ENCODE measurements at places on chromosomes 4 and X.
A peak's percentile ranks its signal among the peaks of the same experiment; 100 is the strongest.

DNA sequence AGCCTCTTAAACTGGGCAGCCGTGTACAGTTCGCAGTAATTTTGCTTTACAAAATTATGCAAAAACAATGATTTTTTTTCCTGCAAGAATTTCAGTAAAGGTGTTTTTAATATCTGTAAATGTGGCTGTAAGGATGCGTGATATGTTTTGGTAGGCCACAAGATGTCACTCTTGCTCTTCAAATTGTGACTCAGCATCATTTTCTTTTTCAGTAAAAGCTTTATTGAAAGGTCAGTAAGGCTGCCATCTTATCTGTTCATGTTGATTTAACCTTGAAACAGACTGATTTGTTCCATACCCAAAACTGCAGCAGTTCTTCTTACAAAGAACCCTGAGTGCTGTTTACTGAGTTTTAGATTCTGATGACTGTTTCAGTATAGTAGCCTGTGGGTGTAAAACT lies 39.9 kb downstream of the TXLNG start:
- DNase-seq, result no peak

DNA sequence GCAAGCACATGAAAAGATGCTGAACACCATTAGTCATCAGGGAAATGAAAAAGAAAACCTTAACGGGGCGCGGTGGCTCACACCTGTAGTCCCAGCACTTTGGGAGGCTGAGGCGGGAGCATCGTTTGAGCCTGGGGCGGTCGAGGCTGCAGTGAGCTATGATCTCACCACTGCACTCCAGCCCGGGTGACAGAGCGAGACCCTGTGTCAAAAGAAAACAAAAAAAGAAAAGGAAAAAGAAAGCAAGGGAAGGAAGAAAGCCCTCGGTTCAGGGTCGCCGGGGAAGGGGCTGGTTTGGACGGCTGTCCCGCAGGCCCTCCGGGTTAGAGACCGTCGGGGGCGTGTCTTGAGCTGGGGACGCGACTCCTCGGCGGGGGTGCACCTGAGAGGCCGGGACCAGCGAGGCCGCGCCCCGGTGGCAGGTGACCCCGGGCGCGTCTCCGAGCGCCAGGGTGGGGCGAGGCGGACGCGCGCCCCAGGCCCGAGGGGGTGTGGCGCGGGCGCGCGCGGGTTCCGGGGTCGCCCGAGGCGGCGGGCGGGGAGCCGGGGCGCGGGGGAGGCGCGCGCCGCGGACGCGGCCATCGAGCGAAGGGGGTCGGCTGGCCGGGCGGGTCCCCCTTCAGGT lies 478 bp upstream of the PLXNA3 start:
- DNase-seq, result no peak

DNA sequence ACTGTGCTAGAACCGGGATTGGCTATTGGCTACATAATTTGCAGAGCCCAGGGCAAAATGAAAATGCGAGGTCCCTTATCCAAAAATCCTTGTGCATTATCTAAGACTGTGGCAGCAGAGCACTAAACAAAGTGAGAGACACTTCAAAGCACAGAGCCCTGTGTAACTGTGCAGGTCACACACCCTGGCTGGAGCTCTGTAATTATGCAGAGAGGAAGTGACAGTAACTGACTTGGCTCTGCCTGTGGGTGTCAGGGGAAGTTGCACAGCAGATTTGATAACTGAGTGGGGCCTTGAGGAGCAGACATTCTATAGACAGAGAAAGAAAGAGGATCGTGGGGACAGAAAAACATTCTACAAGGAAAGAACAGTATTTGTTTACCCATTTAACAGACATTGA lies 173.5 kb upstream of the FMR1 start:
- DNase-seq, result no peak

GRCh38 chr4:109494563-109494962 lies 60.9 kb downstream of the SEC24B start:
- no peak for DNase-seq

GRCh38 chr4:88900432-88900831 lies 156.6 kb downstream of the FAM13A start:
- peak; percentile 14 for DNase-seq

DNA sequence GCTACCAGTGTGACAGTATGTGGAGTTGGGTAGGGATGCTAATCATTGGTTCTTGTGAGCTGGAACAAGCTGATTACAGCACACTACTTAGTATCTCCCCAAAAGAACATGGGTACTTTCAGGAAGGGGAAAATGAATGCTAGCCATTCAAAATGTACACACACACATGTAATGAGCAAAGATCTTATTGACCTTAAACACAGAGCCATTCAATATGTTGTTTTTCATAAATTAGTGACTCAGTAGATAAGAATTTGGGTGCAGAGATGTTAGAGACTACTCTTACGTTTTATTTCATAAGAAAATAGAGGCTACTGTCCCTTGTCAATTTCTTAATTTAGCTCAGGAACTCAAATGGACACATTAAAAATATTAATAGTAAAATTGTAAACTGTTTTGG lies 509.5 kb upstream of the ATOH1 start:
- DNase-seq, result no peak

- DNase-seq, result no peak
Observed at GRCh38 chrX:98071331-98071730, 1187.6 kb downstream of the RPA4 start.

DNA sequence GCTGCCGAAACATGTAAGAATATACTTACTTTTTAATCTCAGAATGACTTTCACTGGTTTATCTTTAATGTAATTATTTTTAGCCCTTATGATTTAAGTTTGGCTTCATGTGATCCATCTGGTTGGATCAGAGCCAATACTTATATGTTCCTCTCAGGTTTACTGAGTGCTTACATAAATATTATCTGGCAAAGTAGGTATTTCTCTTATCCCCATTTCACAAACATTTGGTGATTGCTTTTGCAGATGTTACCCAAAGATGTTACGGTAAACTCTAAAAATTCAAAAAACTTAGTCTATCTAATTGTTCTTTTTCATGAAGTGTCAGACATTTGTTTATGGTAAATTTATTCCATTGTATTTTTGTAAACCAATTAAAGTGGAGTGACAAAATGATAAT lies 115.0 kb upstream of the TLL1 start:
- DNase-seq, result no peak

GRCh38 chrX:124860736-124861135 lies 458.9 kb upstream of the TEX13C start:
- no peak for DNase-seq

DNA sequence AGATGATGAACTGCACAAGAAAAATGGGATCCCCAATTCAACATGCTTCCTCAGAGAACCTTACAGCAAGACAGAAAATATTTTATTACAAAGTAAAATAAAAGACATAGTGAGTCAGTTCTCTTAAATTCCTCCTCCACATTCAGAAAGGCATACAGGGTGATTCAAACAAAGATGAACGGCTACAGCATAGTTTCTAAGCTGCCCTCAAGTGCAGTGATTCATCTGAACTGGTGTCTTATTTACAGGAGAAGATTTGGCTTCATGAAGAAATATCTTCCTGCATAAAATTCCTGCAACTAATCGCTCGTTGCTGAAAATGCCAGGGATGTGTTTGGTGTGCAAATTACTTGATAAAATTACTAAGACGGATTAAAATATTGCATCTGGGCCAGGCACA lies 103.6 kb downstream of the PRKX start:
- peak; percentile 61 for DNase-seq

GRCh38 chrX:84956304-84956703 lies 47.4 kb upstream of the APOOL start:
- DNase-seq, result no peak

GRCh38 chrX:135985973-135986310 lies 707 bp downstream of the SLC9A6 start:
- no peak for DNase-seq

GRCh38 chr4:2832981-2833670 lies 10.5 kb upstream of the ADD1 start:
- no peak for DNase-seq

DNA sequence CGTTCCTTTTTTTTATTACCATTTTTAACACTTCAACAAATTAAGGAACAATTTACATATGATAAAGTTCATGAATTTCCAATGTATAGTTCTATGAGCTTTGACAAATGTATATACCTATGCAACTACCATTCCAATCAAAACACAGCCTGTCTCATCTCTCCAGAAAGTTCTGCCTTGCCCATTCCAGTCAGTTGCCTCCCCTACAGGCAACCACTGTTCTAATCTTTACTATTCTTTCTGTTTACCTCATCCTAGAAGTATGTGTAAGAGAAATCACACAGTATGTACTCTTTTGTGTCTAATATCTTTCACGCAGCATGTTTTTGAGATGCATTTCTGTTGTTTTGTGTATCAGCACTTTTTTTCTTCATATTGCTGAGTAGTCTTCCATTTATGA lies 224.9 kb downstream of the KIT start:
- no peak for DNase-seq

- DNase-seq, result no peak
Observed at GRCh38 chr4:2248044-2248780, 6.3 kb upstream of the HAUS3 start.

DNA sequence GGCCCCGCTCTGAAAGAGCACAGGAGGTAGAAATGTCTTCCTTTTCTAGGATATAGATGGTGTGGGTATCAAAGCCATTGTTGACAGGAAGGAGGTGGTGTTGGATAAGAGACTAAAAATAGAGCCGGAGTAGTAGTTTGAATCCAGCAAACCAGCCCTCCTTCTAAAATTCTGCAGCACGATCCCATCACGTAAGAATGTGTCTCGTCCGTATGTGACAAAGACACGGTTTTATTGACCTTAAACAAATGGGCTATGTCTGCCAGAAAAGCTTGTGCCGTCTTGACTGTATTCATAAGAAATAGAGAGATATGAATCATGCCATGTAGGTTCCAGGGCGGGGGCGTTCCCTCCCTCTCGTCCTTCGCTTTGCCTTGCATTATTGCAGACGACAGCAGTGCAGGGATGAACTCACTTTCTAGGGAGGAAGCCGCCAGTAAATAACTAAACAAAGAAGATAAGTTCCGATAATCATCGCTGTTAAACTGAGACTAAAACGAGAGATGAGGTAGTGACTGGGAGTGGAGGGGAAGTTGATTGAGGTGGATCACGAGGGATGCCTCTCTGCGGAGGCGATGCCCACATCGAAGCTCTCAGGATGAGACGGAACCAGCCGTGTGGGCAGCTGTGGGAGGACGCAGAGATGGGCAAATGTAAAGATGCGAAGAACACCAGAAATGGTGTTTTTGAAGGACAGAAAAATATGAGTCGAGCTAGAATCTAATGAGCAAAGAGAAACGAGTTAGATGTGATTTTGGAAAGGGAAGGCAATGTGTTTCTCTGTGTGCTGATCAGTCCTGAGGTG lies 3.4 kb downstream of the TENM3 start:
- DNase-seq, result no peak

DNA sequence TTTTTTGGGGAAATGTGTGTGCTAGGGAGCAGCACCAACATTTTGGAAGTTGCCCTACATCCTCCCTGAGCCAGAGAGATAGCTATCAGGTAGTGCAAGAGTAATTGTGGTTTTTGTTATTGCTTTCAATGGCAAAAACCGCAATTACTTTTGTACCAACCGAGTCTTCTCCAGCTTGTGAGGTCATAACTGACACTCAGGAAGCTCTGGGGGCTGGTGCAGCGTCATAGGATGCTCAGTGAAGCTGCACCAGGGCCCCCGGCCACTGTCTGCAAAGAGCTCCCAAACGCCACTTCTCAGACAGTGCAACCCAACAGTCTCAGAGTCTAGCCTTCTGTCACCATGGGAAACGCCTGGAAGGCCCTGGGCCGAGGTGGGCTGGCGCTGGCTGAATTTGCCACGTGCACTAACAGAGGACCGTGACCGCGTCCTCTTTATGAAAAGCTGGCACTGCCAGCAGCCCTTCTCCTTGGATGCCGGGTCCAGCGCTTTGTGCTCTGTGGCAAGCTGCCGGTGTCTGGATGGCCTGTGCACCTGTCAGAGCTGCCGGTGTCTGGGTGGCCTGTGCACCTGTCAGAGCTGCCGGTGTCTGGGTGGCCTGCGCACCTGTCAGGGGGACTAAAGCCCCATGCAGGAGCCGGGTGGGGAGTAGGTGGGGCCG lies 19.4 kb downstream of the SH3TC1 start:
- DNase-seq, result no peak

- peak; percentile 53 for DNase-seq
Observed at GRCh38 chrX:10486373-10486772, 134.0 kb downstream of the MID1 start.

GRCh38 chrX:136028383-136028984 lies 43.2 kb downstream of the SLC9A6 start:
- DNase-seq, result peak; percentile 39

DNA sequence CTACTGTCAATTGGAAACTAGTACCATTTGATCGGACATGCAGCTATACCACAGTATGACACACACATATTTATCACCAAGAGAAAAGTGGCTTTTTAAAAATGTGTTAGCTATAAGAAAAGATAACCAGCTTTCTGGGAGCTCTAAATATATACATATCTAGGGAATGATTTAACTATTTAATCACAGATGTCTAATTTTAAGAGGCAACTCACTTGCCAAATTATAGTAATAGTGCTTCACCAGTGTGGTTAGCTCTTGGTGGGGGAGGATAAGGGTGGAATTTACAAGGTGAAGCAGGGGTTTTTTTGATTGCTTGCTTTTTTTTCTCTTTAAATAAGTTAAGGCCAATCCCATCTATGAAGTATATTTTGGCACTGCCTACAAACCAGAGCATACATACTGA lies 547.7 kb upstream of the DIPK2B start:
- no peak for DNase-seq

DNA sequence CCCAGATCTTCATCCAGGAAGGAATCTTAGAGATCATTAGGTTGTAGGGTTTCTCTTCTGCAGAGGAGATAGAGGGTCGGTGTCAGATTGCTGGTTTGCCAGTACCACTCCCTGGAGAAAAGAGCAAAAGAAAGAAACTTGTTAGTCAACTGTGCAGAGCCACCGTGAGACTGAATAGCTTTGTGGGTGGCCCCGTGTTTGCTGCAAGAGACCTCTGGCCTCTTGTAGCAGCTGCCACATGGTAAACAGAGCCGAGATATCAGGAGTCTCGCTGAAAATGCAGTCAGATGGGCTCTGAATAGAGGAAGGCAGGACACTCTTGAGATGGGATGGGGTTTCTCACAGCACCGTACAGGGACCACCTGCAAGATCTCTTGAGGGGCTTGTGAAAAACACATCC lies 149.7 kb downstream of the PTTG2 start:
- no peak for DNase-seq

GRCh38 chr4:1537410-1538095 lies 131.3 kb upstream of the NKX1-1 start:
- no peak for DNase-seq

DNA sequence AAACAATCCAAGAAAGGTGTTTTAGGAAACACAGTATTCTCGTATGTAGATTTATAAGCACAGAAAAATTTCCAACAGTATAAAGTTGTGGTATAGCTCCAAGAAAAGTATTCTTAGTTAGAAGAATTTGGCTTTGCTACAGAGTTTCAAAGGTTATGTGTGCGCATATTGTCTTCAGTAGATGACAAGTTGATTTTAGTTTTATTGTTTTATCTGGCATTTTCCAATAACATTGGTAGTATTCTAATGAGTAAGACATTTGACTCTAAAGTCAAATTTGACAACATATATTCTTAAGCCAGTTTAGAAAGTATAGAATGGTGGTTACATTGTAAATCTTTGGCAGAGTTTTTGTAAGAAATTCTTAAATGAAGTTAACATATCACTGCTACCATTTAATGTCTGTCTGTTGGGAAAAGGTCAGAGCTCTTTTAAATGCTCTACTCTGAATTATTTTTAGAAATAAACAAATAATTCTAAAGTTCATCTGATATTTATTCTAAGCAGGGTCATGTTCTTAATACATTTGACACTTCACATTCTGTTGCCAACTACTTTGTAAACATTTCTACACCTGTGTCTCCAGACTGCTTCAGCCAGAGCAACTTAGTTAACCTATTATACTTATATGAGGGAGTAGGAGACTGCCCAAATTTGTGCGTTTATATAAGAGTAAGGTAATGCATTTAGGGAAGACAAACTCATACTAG lies 30.0 kb downstream of the CLCN3 start:
- DNase-seq, result no peak

Measured in GM04503 (cell line).